Activated CD4-positive, alpha-beta T cell treated with anti-CD3 and anti-CD28 coated beads, Interleukin-2, amount 10 ng/mL, durations not matched to agents 24 days and 14 days (primary cell): ENCODE measurements at places on chromosomes 13 and 19.

DNA sequence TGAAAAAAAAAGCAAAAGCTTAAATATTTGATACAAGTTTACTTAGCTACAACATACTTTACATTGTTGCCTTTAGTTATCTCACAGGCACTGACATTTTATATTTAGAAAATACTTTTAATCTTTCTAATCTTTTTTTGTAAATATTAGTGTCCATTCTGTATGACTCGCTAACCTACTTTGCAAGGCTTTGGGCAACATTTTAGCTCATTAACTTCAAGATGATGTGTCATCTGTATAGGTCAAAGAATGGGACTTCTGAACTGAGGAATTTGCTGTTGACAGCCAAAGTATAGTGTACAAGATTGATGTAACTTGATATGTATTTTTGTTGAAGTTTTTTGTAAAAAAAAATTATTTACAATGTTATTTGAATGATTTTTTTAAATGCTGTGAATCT lies 2.7 kb upstream of the C1QTNF9 start:
- no peak for DNase-seq

GRCh38 chr13:105336706-105337576 lies 1198.5 kb downstream of the EFNB2 start:
- no peak for DNase-seq

- DNase-seq, result no peak
Measured at GRCh38 chr13:97194479-97194878, 27.7 kb upstream of the MBNL2 start.

DNA sequence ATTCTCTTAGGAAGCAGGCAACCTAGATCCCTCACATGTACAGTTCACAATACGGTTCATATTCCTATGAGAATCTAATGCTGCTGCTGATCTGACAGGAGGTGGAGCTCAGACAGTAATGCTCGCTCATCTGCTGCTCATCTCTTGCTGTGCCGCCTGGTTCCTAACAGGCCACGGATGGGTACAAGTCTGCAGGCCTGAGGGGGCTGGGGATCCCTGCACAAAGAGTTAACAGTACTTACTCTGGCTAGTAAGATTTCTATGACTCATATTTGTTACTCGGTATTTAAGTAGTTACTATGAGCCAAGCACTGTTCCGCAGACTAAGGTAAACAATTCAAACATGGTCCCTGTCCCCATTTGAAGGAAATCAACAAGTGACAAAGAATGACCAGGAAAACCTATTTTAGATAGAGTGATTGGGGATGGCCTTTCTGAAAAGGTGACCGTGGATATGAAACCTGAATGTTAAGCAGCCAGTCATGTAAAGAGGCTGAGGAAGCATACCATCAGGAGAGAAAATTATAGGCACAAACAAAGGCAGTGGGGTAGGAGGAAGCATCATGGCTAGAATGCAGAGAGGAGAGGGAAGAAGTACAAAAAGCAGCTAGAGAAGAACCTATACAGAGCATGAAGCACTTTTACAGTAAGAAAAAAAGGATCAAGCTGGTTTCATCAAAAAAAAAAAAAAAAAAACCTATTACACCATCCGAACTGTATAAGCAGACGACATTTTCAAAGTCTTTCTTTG lies 20.6 kb upstream of the WBP4 start:
- DNase-seq, result no peak

GRCh38 chr19:30328096-30328495 lies 44.1 kb upstream of the ZNF536 start:
- DNase-seq, result no peak

DNA sequence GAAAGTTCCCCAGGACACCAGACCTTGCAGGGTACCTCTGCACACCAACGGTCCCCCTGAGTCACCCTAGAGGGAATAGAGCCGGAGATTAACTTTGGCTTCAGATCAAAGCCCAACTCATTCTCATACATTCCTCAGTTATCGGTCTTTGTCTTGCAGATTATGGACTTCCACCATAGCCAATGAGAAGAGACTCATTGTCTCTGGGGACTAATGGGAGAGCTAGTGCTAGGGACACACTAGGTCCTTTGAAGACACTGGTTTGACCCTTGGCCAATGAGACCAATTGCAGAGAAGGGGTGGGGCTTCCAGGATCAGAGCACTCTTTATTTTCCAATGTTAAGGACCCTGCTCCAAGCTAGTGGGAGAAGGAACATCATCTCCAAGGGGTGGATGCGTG lies 6.1 kb downstream of the KLK7 start:
- DNase-seq, result no peak

DNA sequence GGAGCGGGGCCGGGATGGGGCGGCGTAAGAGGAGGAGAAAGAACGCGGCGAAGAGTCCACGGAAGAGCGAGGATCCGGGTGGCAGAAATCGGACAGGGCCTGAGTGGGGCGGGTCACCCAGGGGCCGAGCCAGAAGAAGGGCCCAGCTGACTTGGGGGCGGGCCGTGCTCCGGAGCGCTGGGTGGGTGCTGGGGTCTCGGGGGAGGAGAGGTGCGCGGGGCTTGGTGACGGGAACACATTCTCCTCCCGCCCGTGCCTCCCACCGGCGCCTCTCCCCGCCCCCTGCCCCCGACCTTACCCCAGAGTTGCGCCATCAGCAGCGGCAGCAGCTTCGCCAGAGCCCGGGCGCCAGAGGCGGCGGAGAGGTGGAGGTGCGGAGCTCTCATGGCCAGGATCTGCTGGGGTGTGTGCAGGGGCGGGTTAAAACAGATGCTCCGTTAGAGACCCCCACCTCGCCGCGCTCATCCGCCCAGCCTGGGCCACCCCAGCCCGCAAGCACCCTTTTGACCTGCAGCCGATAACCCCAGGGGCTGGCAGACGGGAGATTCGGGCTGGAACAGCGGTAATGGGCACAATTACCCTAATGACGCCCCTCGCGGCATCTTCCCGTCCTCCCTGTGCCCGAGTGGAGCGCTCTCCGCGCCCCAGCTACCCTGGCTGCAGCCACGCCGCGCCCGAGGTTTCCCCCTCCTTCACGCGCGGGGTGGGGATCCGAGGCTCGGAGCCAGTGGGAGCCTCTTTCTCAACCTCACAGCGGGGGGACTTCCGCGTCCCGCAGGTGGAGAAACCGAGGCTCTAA lies 565 bp downstream of the KLK10 start:
- no peak for DNase-seq

- no peak for DNase-seq
Measured at GRCh38 chr13:32213626-32214025, 101.5 kb downstream of the ZAR1L start.

DNA sequence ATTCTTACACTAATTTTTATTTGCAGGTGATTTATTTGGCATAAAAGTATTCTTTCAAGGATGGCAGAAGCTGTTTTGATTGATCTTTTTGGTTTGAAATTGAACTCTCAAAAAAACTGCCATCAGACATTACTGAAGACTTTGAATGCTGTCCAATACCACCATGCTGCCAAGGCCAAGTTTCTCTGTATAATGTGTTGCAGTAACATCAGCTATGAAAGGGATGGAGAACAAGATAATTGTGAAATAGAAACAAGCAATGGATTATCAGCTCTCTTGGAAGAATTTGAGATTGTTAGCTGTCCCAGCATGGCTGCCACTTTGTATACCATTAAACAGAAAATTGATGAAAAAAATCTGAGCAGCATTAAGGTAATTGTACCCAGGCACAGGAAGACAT lies 1.2 kb downstream of the LACC1 start:
- no peak for DNase-seq

DNA sequence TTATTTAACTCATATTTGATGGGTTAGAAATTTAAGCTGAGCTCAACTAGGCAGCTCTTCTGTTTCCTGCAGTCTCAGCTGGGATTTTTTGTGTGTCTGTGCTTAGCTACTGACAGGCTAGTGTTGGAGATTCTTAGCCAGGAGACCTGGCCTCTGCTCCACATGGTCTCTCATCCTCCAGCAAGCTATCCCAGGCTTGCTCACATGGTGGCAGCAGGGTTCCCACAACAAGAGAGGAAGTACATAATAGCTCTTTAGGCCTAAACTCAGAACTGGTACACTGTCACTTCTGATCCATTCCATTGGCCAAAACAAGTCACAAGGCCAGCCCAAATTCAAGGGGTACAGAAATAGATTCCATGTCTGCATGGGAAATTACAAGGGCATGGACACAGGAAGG lies 406.2 kb downstream of the SUCLA2 start:
- DNase-seq, result no peak

GRCh38 chr19:49413348-49413747 lies 9.9 kb downstream of the PTH2 start:
- no peak for DNase-seq

DNA sequence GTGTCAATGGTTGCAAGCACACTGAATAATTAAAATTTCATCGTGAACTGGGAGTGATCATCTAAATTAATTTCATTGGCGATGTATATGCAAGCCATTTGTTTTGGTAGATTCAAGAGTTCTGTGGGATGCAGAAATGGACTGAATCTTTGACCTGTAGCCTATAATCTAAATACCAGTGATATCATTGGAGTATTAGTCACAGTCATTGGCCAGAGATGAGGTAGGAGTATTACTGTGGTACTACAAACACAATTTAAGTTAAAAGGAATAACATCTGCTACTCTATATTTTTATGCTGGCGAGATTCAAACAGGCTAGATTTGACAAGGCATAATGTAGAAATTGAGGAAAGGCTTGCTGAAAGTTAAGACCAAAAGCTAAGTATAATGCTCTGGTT lies 14.0 kb downstream of the FRY start:
- no peak for DNase-seq

- DNase-seq, result no peak
Measured at GRCh38 chr13:78131811-78132210, 213.2 kb upstream of the EDNRB start.

DNA sequence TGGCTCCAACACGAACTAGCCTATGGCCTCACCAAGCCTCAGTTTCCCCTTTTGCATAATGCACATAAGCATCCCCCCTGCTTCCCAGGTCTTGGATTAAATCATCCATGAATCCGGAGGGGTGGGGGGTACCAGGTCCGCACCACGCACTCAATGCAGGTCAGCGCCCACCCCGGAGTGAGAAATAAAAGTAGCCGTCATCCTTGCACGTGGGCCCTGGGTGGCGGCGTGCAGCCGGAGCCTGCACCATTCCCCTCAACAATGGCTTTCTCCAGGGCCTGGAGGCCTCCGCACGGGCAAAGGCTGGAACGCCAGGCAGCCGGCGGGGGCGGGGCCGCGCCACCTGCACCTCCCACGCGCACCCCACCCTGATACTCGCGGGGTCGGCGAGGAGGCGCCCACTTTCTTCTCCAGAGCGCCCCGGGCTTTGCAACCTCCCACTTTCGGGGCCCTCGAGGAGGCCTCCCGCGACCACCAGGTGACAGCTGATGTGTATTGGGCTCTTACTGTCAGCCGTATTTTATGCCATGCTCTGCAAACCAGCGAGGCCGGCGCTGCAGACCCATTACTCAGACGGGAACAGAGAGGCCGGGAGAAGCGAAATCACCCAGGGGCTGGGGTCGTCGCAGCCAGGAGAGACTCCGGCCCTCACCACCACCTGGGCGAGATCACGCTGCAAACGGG lies 767 bp upstream of the GADD45B start:
- DNase-seq, result peak; percentile 87

DNA sequence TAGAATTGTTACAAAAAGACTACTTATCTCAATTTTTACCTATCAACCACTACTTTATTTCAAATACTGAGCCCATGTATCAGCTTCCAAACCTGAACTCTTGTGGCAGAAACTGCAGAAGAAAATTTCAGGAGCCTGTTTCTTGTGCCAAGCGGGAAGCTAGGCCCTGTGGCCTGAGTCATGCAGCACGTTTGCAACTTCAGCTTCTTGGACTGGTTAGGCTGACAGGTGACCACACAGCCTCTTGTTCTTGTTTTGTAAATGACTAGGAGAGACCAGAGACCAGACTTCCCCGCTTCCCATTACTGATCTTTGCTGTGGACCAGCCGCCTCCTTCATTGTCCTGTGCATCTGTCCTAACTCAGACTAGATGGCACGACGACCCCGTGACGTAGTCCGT lies 3.4 kb upstream of the LAMP1 start:
- no peak for DNase-seq

DNA sequence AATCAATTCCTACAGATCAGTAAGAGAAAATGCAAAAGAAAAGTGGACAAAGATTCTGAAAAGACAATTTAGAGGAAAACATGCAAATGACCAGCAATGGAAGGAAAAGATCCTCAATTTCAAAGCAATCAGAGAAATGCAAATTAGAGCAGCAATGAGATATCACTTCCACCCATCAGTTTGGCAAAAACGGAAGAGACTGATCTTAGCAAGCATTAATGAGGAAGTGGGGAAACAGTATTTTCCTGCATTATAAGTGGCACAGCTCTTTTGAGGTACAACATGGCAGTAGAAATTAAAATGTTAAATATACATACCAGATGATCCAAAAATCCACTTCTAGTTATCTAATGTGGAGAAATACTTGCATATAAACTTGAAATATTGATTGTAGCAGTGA lies 69.1 kb upstream of the SLC7A1 start:
- DNase-seq, result no peak

GRCh38 chr19:4722671-4723594 lies 709 bp downstream of the DPP9 start:
- peak; percentile 82 for DNase-seq

- DNase-seq, result no peak
Measured at GRCh38 chr13:33707449-33707848, 110.5 kb upstream of the RFC3 start.

DNA sequence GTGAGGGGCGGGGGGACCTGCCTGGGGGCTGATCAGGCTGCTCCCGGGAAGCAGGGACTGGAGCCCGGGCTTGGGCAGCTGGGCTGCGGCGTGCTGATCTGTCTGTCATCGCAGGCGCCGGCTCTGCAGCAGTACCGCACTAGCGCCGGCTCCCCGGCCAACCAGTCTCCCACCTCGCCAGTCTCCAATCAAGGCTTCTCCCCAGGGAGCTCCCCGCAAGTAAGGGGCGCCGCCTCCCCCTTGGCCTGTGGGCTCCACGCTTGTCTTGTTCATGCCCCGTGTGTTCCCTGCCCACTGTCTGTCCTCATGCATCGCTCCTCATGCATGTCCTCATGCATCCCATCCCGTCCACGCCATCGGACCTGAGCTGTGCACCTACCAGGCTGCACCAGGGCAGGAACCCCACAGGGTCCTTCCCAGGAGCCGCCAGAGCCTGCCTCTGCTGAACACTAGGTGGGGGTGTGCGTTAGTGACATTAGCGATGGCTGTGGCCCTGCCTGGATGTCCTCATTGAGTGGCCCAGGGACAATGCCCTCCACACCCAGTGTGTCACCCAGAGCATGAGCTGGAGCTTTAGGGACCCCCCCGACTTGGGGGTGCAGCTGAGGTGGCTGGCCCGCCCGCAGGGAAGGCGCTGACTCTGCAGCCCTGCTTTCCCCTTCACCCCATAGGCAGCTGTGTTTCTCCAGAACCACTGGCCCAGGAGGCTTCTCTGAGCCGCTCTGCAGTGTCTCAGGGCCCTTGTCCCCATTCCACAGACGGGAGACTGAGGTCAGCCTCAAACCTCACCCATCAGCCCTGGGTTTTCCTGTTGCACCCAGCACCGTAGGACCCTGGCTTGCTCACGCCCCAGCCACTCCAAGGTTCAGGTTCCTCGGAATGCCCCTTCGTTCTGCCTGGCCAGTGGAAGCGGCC lies 19.5 kb downstream of the COMP start:
- DNase-seq, result no peak
